Activated T-cell treated with anti-CD3 and anti-CD28 coated beads for 4 hours (primary cell): ENCODE measurements at places on chromosomes 7 and 10.

- no peak for DNase-seq
These were observed 88.5 kb downstream of the ADCY1 start for GRCh38 chr7:45662540-45663166.

- no peak for DNase-seq
These were observed 11.5 kb downstream of the NPFFR1 start for GRCh38 chr10:70271996-70272924.

- DNase-seq = no peak
These were observed 7.1 kb downstream of the FGFR2 start for GRCh38 chr10:121591186-121591585.

GRCh38 chr7:101875283-101875846 is 57.9 kb downstream of the CUX1 start:
- no peak for DNase-seq

DNA sequence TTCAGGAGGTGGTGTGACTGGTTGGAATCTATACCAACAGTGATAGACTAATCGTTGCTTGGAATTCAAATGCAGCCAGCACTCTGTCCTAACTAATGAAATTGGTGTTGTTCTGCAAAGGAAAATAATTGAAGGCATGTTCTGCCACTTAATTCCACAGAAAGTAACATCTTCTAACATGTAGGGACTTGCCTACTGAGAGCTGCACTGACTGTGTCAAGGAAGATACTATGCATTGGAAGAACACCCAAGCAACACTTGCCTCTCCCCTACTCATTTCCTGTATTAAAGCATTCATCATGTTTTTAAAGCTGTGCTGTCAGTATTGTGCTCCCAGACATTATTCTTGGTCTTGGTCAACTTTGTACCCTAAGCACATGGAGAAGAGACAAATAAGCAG is 2.7 kb upstream of the CYP3A7 start:
- DNase-seq = no peak

DNA sequence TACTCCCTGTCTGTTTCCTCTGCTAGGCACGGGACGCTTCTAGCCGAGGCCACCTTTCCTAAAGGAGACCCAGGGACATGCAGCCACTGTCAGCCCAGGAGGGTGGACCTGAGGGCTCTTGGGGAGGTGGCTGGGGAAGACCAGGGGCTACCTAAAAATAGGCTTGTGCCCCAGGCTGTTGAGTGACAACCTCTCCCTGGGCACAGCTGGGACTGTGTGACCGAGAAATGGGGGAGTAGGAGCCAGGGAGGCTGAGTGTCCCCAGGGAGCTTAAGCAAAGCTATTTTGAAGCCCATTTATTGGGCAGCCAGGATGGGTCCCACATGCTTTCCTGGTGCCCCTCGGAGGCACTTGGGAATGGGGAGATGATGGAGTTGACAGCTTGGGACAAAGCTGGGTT is 63.8 kb downstream of the CALML3 start:
- DNase-seq = no peak

DNA sequence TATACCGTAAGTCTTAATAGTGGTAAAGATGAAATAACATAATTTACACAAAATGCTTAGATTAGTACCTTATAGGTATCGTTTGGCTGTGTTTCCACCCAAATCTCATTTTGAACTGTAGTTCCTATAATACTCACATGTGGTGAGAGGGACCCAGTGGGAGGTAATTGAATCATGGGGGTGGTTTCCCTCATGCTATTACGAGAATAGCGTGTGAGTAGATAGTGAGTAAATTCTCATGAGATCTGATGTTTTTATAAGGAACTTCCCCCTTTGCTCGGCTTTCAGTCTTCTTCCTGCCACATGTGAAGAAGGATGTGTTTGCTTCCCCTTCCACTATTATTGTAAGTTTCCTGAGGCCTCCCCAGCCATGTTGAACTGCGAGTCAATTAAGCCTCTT is 426.3 kb upstream of the POT1 start:
- no peak for DNase-seq

DNA sequence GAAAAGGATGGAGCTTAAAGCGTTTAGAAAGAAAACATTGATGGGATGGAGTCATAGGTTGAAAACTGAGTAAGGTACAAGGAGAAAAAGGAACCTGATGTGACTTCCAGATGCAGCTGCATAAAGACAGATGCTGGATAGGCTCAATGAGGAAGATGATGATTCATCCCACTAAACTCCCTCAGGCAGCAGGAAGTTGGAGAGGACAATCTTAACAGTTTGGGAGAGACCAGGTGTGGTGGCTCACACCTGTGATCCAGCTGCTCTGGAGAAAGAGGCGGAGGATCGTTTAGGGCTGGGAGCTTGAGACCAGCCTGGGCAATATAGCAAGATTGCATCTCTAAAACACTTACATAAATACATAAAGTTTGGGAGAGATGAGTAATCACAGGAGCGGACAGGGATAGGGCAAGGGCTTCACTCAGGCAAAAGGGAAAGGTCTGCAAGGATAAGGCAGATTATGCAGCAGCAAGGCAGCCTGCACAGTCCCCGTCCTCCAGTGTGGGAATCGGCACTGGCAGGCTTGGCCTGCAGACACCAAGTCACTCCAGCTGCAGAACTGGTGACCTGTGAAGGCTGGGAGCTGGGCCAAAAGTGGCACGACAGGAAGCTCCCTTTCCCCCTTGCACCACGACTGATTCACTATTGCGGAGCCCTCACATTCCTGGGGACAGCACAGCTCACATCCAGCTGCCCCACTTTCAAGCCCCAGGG is 438.5 kb downstream of the GRID1 start:
- no peak for DNase-seq

GRCh38 chr10:112875476-112876267 is 74.4 kb upstream of the TCF7L2 start:
- DNase-seq = no peak

- DNase-seq = no peak
These were observed 277.0 kb downstream of the MALRD1 start for GRCh38 chr10:19325581-19325980.

DNA sequence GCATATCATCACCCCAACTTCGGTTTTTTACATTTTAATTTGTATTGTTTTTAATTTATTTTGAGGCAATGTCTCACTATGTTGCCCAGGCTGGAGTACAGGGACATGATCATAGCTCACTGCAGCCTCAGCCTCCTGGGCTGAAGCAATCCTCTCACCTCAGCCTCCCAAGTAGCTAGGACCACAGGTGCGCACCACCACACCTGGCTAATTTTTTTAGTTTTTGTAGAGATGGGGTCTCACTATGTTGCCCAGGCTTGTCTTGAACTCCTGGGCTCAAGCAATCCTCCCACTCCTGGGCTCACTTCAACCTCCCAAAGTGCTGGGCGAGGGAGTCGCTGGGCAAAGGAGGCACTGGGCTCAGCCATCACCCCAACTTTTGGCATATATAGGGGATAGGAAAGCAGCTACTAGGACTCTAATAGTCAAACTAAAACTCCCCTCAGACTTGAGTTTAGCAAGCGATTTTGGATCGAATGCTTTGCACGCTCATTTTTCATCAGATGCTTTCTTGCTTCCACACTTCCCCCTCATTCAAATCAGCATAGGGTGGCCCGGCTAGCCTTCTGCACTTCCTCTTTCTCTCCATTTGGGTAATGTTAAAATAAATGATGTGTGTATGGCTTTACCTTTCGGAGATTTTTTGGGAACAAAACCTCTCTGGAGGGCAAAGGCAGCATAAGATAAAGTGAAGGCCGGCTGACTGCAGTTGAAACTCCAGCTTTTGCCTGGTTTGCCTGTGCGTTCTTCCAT is 20.8 kb upstream of the NMT2 start:
- no peak for DNase-seq

DNA sequence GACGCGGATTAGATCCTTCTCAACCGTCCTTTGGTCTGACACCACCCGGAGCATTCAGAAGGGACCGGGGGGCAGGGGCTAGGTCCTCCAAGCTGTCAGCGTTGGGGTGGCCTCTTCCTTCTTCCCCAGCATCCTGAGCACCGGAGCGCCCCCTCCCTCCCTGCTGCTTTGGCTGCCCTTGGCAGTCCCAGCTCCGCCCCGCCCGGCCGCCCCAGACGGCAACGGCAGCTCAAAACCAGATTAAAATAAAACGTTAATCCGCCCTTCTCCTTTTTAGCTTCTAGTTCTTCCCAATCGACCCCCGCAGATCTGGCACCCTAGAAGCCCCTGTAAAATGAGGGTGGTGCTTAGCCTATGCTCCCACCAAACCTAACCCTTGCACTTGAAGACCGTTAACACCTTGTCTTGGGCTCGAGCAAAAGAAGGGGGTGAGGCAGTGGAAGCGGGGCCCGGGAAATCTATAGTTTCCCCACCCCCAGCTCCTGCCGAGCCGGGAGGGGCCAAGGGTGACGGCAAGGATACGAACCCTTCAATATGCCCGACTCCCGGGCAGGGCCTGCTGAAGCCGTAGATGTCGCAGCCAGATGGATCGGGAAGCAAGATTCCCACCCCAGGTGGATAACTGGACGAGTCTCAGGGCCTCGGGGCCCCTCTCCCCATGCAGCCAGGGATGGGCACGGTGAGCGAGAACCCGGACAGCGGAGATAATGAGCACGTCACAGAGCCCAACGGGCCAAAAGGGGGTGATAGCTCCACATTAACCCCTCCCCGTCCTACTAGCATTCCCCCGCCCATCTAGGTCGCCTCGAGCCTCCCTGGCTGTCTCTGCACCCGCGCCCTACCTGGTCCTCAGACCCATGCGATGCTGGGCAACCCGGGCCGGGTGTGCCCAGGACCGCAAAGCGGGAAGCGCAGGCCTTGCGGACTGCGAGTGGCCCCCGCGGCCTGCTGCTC is 169.7 kb downstream of the NRF1 start:
- no peak for DNase-seq

DNA sequence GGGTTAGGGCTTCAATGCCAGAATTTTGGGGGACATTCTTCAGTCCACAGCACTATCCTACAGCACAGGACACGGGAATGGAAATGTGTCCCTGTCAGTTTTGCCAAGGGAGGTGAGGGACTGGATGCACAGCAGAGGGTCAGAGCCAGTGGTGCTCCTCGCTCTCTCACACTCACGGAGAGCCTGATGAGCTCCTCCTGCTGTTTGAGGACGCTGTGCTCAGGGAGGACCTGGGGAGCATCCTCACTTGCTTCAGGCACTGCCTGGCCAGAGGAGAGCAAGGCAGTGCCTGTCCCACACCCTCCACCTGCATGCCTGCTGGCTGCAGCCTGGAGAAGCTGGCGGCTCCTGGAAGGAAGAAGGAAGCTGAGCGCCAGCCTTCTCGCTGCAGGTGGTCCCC is 58.6 kb downstream of the RAMP3 start:
- no peak for DNase-seq

GRCh38 chr7:29413626-29414136 is 150.0 kb upstream of the PRR15 start:
- DNase-seq = no peak

GRCh38 chr10:84176836-84177474 is 3.4 kb downstream of the GPR15LG start:
- DNase-seq = no peak

DNA sequence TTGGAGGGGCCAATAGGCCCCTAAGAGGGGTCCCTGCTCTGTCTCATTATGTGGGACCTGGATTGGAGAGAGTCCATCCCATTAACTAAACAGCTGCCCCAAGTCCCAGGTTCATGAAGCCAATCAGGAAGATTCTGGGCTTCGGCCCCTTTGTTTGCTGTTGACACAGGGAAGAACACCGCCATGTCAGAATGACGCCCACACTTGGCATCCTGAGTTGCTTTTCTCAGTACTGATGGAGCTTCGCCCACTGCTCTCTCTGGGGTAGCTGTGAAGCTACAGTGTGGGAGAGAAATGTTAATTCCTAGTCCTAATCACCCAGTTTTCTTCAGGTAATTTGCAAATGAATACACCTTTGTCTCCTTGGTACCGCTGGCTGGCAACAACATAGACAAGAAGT is 264.7 kb downstream of the GLRX3 start:
- no peak for DNase-seq

- DNase-seq = no peak
These were observed 25.2 kb upstream of the PLXDC2 start for GRCh38 chr10:19791032-19791431.

- no peak for DNase-seq
These were observed 181.6 kb downstream of the PTPN20 start for GRCh38 chr10:47092831-47093230.

DNA sequence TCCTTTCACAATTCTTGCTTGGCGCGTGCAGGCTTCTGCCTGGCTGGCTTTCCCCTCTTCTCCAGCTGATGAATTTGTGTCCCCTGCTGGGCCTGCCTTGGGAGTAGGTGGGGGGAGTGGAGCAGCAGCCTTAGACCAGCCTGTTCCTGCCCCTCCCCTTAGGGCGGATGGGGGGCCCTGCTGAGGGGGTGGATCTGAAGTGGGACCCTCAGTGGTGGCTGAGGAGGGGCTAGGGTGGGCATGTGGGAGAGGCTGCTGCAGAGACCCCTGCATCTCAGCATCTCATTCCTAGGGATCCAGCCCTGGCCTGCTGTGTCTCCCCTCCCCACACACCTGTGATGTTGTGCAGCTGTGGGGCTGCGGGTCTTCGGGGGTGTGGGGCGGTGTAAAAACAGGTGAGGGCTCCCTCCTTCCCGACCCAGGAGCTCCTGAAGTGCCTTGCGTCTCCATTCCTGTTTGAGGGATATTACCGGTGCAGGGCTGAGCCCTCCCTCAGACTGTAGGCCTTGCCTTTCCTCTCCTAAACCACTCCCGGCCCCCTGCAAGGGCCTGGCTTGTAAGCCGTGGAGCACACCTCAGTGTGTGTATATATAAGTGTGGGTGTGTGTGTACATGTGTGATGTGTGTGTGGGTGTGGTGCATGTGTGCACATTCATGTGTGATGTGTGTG is 24.7 kb downstream of the ADCYAP1R1 start:
- no peak for DNase-seq

- DNase-seq = no peak
These were observed 56.7 kb downstream of the ANKRD7 start for GRCh38 chr7:118281196-118281595.

GRCh38 chr7:117837841-117838240 is 35.4 kb downstream of the CTTNBP2 start:
- no peak for DNase-seq

DNA sequence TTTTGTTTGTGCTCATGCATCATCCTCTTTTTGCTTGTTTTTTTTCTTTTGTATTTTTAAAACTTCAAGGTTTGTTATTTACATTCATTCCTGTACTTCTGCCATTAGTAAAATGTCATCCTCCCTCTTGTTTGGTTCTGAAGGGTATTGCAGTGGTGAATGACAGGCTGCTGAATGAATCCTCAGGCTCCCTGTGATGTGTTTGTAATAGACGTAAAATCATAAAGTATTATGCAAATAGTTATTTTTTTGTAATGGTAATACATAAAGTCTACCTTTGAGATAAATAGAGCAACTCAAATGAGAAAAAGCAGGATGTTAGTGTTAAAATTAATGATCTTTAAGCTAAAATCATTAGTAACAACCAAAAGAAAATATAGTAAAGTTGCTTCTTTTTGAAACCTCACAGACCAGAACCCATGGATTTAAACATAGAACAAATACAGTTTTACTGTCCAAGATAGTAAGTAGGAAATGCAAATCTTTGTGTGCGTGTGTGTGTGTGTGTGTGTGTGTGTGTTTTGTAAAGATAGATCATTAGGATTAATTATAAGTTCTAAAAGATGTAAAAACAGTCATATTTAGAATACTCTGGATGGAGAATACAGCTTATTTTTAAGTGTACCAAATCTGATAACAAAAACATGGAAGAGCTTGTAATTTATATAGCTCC is 4.5 kb downstream of the GLCCI1 start:
- DNase-seq = no peak

GRCh38 chr7:7080802-7081201 is 101.5 kb upstream of the C1GALT1 start:
- no peak for DNase-seq
